Thymus (tissue), 14 donors: ENCODE measurements at places on chromosomes 1 and 21.

- no peak for DNase-seq
- H3K27me3 ChIP-seq = no peaks in the 10 kb centered on the region
- peak overlapping the region; percentile 69 for H3K27ac ChIP-seq
- H3K4me1 ChIP-seq = peaks cover 35% of the 10 kb centered on the region
- H3K36me3 ChIP-seq = no peaks in the 10 kb centered on the region
Measured at GRCh38 chr1:160400646-160401486, 502 bp downstream of the VANGL2 start.

- peaks cover 61% of the 10 kb centered on the region for H3K27me3 ChIP-seq
- H3K36me3 ChIP-seq = no peaks in the 10 kb centered on the region
- H3K4me3 ChIP-seq = peak overlapping the region; percentile 65
- no peak overlapping the region for H3K27ac ChIP-seq
Measured at GRCh38 chr1:159854116-159854692, 8.3 kb downstream of the VSIG8 start.

DNA sequence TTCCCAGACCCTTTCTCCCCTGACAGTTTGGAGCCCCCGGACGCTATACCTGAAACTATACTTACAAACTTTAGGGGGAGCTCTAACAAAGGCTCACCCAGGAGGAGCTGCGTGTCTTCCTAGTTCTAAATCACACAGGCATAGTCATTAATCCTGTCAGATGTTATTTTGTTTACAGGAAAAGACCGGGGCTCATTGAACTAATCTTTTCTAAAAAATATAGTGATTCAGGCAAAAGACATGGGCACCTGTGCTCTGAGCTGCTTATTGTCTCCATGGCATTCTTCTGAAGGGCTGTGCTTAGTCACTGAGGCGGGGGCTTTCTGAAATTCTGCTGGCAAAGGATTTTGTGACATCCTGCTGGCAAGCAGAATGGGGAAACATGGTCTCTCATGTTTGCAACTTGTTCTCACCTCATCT lies 1577.0 kb downstream of the NCAM2 start:
- DNase-seq = peak; percentile 25
- H3K27ac ChIP-seq = peak overlapping the region; percentile 38
- H3K4me3 ChIP-seq = peak overlapping the region; percentile 24
- no peaks in the 10 kb centered on the region for H3K27me3 ChIP-seq
- H3K36me3 ChIP-seq = no peaks in the 10 kb centered on the region

GRCh38 chr21:25094695-25095094 lies 512.6 kb downstream of the MRPL39 start:
- no peaks in the 10 kb centered on the region for H3K27me3 ChIP-seq
- H3K4me3 ChIP-seq = no peak overlapping the region
- no peak for DNase-seq
- no peaks in the 10 kb centered on the region for H3K4me1 ChIP-seq

DNA sequence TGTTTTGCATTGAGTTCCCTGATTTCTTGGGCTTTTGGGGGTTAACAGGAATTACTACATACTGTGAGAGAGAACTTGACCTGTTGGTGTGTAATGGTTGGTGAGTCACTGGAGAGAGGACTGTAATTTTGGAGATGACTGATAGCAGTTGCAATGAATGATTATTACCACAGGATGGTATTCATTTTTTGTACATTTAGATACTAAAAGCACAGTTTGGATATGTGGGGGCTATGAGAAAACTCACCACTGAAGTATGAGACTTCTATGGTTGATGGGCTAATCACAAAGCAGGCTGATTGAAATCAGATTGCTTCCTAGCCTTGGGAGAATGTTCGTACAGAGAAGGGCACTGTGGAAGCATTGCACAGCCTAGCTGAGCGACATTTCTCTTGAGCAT lies 1571.3 kb upstream of the PRMT6 start:
- H3K27me3 ChIP-seq = no peaks in the 10 kb centered on the region
- H3K4me1 ChIP-seq = no peaks in the 10 kb centered on the region
- H3K4me3 ChIP-seq = no peak overlapping the region
- H3K36me3 ChIP-seq = no peaks in the 10 kb centered on the region

DNA sequence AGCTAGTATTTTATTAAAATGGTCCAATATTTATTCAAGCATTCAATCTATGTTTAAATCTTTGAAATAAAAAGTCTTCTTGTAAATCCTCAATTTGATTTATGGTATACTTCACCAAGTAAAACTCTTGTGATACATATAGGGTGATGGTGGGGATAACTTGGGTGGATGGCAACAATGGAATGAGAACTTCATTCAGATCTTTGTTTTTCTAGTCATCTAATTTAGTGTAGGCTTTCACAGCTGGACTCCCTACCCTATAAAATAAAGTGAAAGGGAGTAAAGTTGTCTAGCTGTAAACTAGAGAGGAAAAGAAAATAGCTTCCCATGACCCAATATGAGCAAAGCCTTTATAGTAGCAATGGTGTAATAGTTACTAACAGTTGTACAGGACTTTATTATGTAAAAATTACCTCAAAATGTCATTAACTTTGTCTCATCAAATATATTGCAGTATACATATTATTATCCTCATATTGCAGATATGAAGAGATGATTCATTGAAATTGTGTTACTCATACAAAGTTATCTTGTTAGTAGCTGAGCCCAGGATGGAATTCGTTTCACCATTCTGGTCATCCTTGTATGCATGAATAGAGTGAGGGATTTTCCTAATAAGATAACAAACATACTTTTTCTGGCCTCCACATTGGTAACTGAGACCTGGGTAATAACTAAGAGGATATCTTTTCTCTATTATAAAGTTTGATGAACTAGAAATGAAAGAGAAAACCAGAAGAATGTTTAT lies 1377.7 kb upstream of the ADGRL4 start:
- H3K27me3 ChIP-seq = no peaks in the 10 kb centered on the region
- no peaks in the 10 kb centered on the region for H3K36me3 ChIP-seq
- DNase-seq = no peak
- H3K4me3 ChIP-seq = no peak overlapping the region

GRCh38 chr1:231814021-231814420 lies 187.4 kb downstream of the DISC1 start:
- DNase-seq = no peak
- no peak overlapping the region for H3K27ac ChIP-seq
- H3K4me1 ChIP-seq = no peaks in the 10 kb centered on the region

DNA sequence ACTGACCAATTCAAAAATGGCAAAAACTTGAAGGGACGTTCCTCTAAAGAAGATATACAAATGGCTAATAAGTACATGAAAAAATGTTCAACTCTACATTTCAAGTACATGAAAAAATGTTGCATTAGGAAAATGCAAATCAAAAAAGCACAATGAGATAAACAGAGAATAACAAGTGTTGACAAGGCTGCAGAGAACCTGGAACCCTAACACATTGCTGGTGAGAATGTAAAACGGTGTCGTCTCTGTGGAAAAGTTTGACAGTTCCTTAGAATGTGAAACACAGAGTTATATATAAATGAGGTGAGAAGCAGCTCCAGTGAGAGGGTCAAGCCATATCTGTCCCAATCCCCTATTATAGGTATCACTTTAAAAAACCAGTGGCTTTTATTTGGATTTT lies 44.6 kb upstream of the RBM34 start:
- no peak for DNase-seq
- no peak overlapping the region for H3K4me3 ChIP-seq
- no peaks in the 10 kb centered on the region for H3K27me3 ChIP-seq
- no peak overlapping the region for H3K27ac ChIP-seq

GRCh38 chr1:41619511-41620364 lies 135.3 kb upstream of the EDN2 start:
- no peak overlapping the region for H3K27ac ChIP-seq
- no peaks in the 10 kb centered on the region for H3K27me3 ChIP-seq
- H3K4me3 ChIP-seq = no peak overlapping the region
- H3K36me3 ChIP-seq = peaks cover 27% of the 10 kb centered on the region

DNA sequence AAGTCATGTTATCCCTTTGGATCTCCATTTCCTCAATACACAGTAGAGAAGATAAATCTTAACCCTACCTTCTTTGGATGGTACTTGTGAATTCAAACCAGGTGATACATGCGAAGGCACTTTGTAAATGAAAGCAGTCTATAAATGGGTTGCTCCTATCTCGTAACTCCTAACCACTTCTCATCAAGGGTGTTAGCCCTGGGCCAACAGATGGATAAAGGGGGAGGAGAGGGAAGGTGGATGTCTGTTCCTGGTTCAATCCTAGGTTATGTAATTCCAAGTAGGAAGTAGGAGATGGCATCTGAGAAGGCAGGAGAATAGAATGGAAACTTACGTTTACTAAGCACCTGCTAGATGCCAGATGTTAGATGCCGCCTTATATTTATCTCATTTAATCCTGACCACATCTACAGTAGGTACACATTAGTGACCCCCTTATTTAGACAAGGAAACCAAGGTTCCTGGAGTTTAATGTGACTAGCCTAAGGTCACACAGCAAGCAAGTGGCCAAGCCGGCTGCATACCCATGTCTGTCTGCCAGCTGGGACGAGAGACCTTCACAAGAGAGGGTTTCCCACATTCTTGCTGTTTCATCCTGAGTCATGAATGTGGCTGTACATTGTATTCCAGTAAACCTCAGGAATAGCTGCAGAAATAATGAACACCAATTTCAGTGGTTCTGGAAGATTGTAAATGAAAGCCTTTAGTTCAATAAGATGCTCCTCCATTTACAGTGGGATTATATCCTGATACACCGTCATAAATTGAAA lies 47.7 kb downstream of the ELAVL4 start:
- H3K36me3 ChIP-seq = no peaks in the 10 kb centered on the region
- no peak overlapping the region for H3K27ac ChIP-seq
- no peaks in the 10 kb centered on the region for H3K4me1 ChIP-seq
- no peak overlapping the region for H3K4me3 ChIP-seq
- no peak for DNase-seq

- no peak for DNase-seq
- no peaks in the 10 kb centered on the region for H3K36me3 ChIP-seq
- H3K27me3 ChIP-seq = no peaks in the 10 kb centered on the region
- H3K27ac ChIP-seq = no peak overlapping the region
- no peaks in the 10 kb centered on the region for H3K4me1 ChIP-seq
- H3K4me3 ChIP-seq = no peak overlapping the region
Measured at GRCh38 chr1:247429496-247429895, 13.5 kb downstream of the NLRP3 start.

DNA sequence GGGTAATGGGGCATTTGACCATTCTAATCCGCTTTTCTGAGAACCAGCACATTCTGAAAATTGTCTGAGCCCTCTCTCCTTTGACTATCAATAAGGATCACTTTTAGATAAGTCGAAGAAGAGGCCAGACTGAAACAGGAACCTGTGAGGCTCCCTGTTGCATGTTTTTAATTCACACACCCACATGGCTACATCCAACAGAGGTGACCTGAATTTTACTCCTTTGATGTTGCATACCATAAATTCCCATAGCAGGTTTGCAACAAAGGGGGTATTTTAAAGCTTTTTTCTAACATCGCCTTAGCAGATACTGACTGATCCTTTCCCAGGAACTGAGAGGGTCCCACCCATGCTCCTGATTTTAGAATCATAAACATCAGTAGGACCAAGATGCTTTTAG lies 450.8 kb downstream of the USP25 start:
- no peaks in the 10 kb centered on the region for H3K36me3 ChIP-seq
- DNase-seq = no peak
- no peak overlapping the region for H3K4me3 ChIP-seq
- no peaks in the 10 kb centered on the region for H3K27me3 ChIP-seq
- peaks cover 6% of the 10 kb centered on the region for H3K4me1 ChIP-seq
- H3K27ac ChIP-seq = no peak overlapping the region

- H3K4me3 ChIP-seq = no peak overlapping the region
- no peaks in the 10 kb centered on the region for H3K27me3 ChIP-seq
- no peak overlapping the region for H3K27ac ChIP-seq
- no peaks in the 10 kb centered on the region for H3K4me1 ChIP-seq
- DNase-seq = no peak
Measured at GRCh38 chr1:96409689-96410088, 311.9 kb upstream of the PTBP2 start.

GRCh38 chr1:205805082-205805711 lies 7.8 kb downstream of the SLC41A1 start:
- H3K27ac ChIP-seq = peak overlapping the region; percentile 69
- peaks cover 6% of the 10 kb centered on the region for H3K36me3 ChIP-seq
- DNase-seq = no peak

- no peak for DNase-seq
- H3K27ac ChIP-seq = no peak overlapping the region
- no peak overlapping the region for H3K4me3 ChIP-seq
Measured at GRCh38 chr1:108046026-108046425, 81.0 kb upstream of the VAV3 start.

DNA sequence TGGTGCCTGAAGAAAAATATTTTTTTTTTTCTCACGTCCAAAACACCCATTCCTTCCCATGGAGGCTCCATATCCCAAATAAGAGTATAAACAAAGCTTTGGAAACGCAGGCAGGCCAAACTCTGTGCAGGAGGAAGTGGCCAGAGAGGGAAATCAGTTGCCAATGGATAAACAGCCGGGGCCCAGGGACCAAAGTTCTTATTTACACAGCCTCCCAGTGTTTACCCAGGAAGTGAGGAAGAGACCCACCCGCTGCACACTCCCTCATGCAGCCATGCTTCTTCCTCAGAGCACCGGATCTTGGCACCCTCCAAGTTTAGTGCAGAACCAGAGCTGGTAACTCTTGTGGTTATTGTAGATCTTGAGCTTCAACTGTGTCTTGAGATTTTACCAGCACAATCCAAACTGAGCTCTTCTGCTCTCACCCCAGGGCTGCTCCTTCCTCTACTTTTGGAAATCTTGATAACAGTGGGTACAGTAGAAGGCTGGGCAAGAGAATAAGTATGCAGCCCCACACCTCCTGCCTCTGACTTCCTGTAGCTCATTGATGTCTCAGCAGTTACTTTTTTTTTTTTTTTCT lies 14.2 kb downstream of the MARCKSL1 start:
- DNase-seq = no peak
- peak overlapping the region; percentile 68 for H3K27ac ChIP-seq
- H3K4me1 ChIP-seq = peaks cover 18% of the 10 kb centered on the region
- H3K4me3 ChIP-seq = no peak overlapping the region
- H3K27me3 ChIP-seq = no peaks in the 10 kb centered on the region
- H3K36me3 ChIP-seq = peaks cover 89% of the 10 kb centered on the region

- no peak for DNase-seq
- no peaks in the 10 kb centered on the region for H3K4me1 ChIP-seq
- H3K4me3 ChIP-seq = no peak overlapping the region
- no peaks in the 10 kb centered on the region for H3K27me3 ChIP-seq
Measured at GRCh38 chr1:218964471-218965185, 209.1 kb upstream of the LYPLAL1 start.

- H3K4me1 ChIP-seq = peaks cover 10% of the 10 kb centered on the region
- no peak for DNase-seq
- H3K36me3 ChIP-seq = peaks cover 38% of the 10 kb centered on the region
- no peak overlapping the region for H3K27ac ChIP-seq
Measured at GRCh38 chr1:2408456-2408855, 3.9 kb downstream of the PEX10 start.
